ENCODE measurements at places on chromosomes 16 and 17. TPM values are rescaled to one million over a fixed set of nuclear protein-coding genes. Genes with fewer than 3 reads are reported as not detected.
A peak's percentile ranks its signal among the peaks of the same experiment; 100 is the strongest.

Gene CIITA
- polyA plus RNA-seq: 45.3 TPM

GRCh38 chr16:76577003-76577402, 299.8 kb downstream of the CNTNAP4 start:
- DNase-seq: peak; percentile 61

Gene STH
- polyA plus RNA-seq: not detected

Gene NLK
- 5.7 TPM for polyA plus RNA-seq

DNA sequence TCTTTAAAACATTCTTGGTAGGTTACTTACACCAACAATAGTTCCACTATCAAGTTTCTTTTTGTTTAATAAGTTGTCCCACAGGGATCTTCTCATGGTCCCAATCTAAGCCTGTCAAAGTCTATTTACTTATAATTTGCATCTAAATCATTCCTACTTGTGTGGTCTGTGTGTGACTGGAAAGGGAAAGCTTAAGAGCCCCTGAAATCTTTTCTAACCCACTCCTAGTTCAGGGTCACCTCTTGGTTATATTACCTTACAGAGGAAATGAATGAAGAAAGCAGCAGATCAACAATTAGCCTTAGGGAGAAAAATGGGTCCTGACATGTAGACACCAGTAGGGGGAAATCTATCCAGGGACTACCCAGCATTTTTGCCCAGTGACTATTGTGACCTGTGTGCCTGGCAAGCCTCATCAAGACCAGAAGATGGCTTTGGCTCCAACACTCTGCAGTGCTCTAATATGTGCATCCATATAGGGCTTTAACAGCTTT, 110.4 kb upstream of the HAS3 start:
- DNase-seq: no peak

Gene ESRP2
- 0.24 TPM for polyA plus RNA-seq

Gene RHBDL1
- not detected for polyA plus RNA-seq

DNA sequence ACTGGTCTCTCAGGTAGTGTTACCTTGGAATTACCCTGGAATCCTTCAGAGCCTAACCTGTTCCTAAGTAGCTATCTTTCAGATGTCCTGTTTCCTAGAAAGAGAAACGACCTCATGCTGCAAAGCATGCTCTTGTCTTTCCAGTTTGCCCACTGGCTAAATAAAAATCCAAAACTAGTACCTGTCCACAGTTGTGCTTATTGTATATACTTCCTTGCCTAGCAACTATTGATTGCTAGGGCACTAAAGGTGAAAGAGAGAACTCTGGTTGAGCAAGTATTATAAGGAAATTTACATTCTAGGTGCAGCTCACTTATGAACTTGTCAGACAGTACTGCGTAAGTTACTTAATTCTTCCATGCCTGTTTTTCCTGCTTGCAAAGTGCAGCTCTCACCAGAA, 38.5 kb downstream of the LIG3 start:
- DNase-seq: no peak

DNA sequence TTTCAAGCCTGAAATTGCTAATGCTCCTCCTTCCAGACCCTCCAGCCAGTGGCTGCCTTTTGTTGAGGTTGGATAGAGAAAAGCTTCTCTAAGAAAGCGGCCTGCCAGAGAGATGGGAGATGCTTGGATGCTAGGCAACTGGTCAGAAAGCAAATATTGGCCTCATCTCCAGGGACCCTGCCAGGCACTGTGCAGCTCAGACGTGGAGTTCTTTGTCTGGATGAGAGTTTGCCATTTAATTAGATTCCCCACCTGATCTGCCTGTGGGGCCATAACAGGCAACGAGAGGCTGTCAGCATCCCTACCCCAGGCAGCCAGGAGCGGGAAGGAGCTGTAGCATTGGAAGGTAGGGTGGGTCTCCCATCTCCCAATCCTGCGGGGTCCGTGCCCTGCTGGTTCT, 52.7 kb downstream of the ASIC2 start:
- DNase-seq: no peak

Gene SLC16A13
- polyA plus RNA-seq: 6.8 TPM

GRCh38 chr17:55743103-55743679, 7.7 kb upstream of the PCTP start:
- DNase-seq: no peak

GRCh38 chr17:68812876-68813584, 142.2 kb downstream of the ABCA8 start:
- DNase-seq: no peak

GRCh38 chr17:64244165-64244564, 18.9 kb downstream of the TEX2 start:
- no peak for DNase-seq

DNA sequence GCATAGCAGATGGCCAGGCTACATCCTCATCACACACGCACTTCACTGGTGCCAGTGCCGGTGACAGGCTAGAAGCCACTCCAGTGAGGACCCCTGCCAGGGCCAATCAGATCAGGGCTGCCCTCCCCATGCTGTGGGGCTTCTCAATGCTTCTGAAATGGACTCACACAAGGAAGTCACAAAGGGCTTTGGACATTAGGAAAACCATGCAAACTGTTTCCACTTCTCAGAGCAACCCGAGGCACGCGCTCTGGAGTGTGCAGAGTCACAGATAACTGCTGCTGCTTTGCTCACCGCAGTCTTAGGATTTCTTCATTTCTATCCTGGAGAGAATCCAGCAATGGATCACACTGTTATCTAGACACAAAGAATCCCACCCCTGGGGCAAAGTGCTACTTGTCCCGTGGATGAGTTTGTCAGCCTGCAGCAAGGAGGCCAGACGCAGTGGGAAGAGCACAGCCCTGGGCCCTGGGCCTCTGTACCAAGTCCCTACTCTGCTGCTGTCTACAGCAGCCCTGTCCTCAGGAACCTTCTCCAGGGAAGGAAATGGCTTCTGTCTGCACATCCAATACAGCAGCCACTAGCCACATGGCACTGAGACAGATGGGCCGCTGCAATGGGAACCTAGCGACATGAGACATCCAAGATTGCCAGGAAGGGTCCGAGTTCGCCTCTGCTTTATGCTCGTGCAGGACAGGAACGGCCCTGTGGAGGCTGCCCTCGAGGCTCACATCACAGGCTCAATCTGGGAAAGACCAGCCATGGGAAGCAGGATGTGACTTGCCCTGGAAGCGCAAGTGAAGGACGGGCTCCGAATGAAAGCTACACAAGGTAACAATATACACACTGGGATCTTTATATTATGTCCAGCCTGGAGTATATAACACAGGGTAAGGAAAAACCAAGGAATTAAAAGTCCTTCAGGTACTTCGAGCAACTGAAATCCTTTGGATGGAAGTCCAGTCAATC, 169.3 kb downstream of the ZFHX3 start:
- DNase-seq: no peak

- DNase-seq: no peak
Observed at GRCh38 chr17:373613-374230, 21.1 kb upstream of the RPH3AL start.

- DNase-seq: no peak
Observed at GRCh38 chr16:75065521-75066149, 50.9 kb downstream of the LDHD start.

GRCh38 chr17:44385287-44386181, 3.9 kb downstream of the ITGA2B start:
- DNase-seq: no peak

Gene CD300LB
- not detected for polyA plus RNA-seq

- DNase-seq: no peak
Observed at GRCh38 chr17:44361292-44362260, 2.1 kb downstream of the FAM171A2 start.

DNA sequence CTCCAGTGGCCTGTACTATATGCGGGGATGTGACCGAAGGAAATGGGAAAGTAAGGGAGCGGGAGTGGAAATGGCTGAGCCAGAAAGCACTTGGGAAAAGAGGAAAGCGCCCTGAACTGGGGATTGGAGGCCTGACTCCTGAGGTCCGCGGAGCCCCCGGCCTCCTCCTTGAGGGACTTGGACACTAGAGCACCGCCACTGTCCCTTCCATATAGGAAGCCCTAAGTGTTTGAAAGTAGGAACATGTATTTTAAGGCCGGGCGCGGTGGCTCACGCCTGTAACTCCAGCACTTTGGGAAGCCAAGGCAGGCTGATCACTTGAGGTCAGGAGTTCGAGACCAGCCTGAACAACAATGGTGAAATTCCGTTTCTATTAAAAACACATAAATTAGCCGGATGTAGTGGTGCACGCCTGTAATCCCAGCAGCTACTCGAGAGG, 530 bp upstream of the ZDHHC7 start:
- DNase-seq: no peak

Gene TNFRSF13B
- 122 TPM for polyA plus RNA-seq

DNA sequence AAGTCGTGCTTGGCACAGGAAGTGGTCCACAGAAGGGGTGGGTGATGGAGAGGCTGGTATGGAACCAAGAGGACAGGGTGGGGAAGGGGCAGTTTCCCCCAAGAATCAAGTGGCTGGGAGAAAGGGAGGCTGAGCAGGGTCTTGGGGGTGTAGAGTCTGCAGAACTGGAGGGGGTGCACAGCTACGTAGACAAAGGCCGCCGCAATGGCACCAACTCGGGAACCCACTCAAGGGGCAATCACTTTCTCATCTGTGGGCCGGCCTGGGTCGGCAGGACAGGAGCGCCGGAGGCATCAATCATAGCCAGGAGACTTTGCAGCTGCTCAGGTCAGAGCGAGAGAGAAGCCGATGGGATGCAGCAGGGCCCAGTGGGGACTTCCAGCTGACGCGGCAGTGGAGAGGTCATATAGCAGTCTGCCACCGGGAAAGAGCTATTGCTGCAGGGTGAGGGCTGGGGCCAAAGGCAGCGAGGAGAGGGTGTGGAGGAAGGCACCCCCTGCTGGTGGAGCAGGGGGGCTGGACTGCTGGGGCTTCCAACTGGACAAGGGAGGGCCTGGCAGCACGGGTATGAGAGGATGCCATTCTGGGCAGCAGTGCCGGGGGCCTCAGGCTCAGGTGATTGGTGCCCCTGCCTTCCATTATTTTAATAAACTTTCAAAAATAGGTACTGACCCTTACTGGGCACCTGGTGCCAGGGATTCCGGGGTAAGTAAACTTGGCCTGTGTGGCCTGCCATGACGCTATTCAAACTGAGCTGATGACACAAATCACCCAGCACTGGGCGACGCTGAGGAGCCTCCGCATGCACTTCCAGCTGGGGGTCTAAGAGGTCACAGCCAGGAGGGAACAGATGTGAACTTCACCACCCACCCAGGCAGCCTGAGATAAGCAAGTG, 52.5 kb upstream of the MTSS2 start:
- no peak for DNase-seq

Gene CDRT15L2
- not detected for polyA plus RNA-seq

DNA sequence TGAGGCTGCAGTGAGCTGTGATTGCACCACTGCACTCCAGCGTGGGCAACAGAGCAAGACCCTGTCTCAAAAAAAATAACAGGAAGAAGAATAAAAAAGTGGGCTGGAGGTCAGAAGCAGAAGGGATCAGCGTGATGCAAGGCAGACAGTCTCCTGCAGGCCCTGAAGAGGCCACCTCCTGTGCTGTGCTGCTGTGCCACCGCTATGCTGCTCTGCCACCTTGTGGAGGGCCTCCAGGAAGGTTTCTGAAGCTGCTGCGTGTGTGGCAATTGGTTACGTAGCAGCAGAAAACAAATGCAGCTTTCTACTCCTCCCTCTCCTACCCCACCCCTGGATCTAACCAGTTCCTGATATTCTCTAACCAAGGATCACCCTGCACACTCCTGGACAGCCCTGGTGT, 815.5 kb downstream of the KCNJ18 start:
- DNase-seq: no peak

- no peak for DNase-seq
Observed at GRCh38 chr17:49595980-49596379, 20.3 kb downstream of the NXPH3 start.

Gene LRRC37A
- 1.2 TPM for polyA plus RNA-seq

GRCh38 chr16:76910931-76911330, 280.1 kb upstream of the MON1B start:
- no peak for DNase-seq

DNA sequence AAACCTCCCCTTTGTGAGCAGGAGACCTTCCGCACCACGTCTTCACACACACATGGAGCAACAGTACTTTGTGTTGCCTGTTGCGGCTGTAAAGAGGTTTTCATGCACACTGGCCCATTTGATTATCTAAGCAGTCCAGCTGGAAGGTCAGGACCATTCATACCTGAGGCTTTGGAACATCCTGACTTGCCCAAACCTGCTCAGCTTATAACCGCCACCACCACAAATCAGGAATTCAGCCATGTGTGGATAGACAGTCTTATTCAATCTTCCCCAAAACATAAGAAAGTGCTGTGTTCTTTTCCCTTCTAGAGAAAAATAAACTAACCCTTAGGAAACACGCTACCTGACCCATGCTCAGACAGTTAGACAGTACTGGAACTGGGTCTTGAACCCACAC, 81.6 kb upstream of the XYLT1 start:
- no peak for DNase-seq

Gene NDUFAF8
- 319 TPM for polyA plus RNA-seq

DNA sequence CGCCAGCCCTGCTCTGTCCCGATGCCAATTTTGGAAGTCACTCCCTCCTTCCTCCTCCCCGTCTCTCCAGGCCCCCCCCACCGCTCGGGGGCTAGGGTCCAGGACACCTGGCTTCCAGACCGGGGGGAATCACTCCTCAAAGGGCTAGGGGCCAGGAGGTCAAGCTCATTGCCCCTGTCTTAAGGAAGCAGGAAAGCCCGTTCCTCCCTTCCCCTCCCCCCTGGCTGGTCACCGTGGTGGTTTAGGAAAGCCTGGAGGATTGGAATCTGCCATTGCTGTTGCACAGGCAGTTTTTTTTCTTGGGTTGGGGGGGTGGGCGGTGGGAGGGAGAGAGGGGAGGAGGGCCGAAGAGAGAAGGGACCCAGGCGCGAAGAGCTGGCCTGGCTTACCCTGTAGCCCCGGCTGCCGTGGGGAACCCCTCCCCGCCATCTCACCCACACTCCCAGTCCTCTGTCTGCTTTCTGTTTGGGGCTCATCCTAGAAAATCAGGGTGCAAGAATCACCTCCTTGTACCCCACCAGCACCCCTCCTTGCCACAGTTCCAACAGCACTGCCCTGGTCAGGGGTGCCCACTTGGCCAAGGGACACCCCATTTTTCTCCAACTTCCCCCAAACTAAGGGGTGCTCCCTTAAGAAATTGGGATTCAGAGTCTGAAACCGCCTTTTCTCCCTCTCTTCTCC, 2.9 kb upstream of the BCL6B start:
- DNase-seq: no peak

GRCh38 chr17:74390680-74391653, 23.7 kb downstream of the GPR142 start:
- DNase-seq: no peak

GRCh38 chr16:23082161-23082788, 67.0 kb downstream of the USP31 start:
- no peak for DNase-seq

- no peak for DNase-seq
Observed at GRCh38 chr17:9206741-9207332, 185.5 kb downstream of the NTN1 start.

Gene PRAC1
- not detected for polyA plus RNA-seq

Data from GM12878 (cell line).